IPS-NIHi11 (cell line): ENCODE measurements at places on chromosomes 2 and 18.

DNA sequence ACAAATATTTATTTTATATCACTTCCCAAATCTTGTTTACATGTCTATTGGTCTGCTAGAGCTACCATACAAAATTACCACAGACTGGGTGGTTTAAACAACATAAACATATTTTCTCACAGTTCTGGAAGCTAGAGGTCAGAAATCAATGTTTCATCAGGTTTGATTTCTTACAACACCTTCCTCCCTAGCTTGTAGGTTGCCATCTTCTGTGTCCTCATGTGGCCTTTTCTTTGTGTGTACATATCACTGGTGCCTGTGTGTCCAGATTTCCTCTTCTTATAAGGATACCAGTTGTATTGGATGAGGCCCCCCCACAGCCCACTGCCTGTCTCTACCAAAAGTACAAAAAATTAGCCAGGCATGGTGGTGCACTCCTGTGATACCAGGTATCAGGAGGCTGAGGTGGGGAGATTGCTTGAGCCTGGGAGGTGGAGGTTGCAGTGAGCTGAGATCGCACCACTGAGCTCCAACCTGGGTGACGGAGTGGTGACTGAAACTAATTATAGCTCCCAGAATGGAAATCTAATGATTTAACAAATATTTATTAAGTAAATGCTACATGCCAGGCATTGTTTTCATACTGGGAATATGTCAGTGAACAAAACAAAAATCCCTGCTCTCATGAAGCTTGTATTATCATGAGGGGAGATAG is 13.6 kb downstream of the EML4 start:
- DNase-seq: no peak

DNA sequence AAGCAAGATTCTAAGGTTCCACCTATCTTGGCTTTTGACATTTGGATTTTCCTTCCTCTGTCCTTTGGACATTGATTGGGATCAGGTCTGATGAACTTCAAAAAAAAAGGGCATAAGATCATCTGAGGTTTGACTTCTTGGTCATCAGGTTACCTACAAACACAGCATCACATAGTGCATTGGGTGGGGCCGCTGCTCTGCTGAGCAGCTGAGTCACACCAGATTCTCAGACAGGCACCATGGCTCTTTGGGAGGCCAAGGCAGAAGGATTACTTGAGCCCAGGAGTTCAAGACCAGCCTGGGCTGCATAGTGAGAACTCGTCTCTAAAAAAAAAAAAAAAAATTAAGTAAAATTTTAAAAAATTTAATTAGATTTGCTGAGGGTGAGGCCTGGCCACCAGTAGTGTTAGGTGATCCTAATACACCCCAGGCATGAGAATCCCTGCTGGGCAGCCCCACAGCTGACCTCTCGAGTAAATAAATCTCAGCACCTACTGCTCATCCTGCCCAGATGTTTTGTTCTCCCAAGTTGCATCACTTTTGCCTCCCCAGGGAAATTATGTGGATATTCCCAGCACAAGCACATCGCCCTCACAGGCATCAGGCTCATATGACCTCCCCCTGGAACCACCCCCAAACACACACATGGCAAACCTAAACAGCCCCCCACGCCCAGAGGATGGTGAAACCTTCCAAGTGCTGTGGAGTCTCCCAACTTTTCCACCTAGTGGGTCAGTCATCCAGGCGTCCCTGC is 5.3 kb downstream of the MLPH start:
- no peak for DNase-seq

- DNase-seq: no peak
Observed at GRCh38 chr2:237408335-237409000, 5.5 kb downstream of the COL6A3 start.

DNA sequence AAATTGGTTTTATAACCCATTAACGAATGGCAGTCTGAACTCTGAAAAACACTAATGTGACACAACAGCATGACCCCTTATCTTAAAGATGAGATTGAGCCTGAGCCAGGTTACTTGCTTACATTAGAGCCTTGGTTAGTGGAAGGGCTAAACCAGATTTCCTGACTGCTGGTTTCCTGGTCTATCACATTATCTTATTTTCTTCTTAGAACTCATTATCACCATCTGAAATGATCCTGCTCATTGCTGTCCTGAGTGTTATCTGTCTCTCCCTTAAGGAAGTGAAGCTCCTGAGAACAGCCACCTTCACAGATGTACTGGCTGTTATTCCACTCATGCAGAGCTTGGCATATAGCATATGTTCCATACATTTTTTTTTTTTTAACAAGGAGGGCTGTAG is 9.0 kb upstream of the NRP2 start:
- DNase-seq: no peak

- DNase-seq: no peak
Observed at GRCh38 chr18:70221915-70222278, 16.4 kb upstream of the RTTN start.

- no peak for DNase-seq
Observed at GRCh38 chr18:9809697-9810096, 76.1 kb upstream of the TXNDC2 start.

GRCh38 chr2:182826064-182826463 is 40.4 kb downstream of the FRZB start:
- DNase-seq: no peak

DNA sequence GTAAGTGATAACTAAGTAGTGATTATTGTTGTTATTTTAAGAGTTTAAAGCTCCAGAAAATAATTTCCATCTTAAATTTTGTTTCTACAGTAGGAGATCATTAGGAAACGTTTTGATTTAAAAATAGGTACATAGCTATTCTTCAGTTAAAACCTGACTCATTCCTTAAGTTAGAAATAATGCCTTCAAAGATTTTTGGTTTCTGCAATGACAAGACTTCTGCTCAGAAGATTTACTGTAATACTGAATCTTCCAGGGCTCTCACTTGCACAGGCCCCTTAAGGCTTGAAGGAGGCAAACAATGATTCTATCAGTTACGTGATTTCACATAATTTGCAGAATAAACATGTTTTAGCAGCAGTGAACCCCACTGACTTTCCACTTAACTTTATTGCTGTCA is 333.7 kb downstream of the RAD51AP2 start:
- no peak for DNase-seq

DNA sequence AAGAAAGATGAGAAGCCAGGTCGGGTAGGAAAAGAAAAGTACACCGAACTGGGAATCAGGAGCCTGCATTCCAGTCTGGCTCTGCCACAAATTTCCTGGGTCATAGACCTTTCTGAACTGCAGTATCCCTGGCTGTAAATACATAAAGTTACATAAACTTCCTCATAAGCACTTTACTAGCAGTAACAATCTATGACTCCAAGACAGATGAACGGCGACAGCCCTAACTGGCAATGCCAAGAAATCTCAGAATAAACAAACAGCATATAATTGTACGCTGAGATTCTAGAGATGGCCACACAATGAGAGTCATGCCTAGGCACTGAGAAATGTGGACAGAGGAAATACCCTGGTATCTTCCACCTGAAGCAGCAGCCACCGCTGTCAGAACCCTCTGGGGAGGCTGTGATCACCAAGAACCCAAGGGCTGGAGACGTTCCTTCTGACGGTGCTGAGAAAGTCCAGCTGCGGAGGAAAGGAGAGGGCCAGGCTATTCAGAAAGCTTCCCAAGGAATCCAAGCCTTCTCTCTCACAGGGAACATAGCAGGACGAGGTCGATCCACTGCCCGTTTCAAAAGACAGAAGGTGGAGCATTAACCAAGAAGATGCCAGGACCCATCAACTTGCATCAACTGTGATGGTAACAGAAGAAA is 89.3 kb upstream of the SLC66A3 start:
- no peak for DNase-seq
